ENCODE measurements at places on chromosomes 6 and 20. TPM values are rescaled to one million over a fixed set of nuclear protein-coding genes. Genes with fewer than 3 reads are reported as not detected.

LAMA5 gene
- total RNA-seq: 51.2 TPM

SMIM13 gene
- 5.3 TPM for total RNA-seq

DNA sequence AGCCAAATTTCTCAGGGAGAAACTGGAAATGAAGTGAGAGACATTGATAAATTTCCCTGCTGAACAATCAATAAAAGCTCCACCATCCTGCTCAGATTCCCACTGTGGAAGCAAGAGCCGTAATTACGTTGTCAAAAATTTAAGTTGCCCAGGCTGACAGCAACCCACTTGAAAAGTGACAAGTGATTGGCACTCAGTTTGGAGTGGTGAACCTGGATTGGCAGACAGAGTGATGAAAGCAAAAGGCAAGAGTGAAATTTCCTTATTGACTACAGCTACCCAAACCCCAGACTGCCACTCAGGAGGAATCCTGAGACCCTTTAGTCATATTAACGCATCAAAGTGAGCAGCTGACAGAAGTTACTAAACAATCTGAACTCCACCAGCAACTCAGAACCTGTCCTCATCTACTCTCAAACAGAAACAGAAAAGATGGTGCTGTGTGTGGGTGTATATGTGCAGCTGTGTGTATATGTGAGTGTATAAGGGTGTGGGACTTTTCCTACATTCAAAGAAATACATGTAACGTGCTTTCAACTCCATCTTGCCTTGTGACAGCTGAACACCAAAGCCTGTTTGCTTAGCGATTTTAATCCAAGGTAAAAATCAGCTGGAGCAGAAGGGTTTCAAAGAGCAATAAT lies 157.4 kb downstream of the PKHD1 start:
- H3K27ac ChIP-seq: no peak overlapping the region
- H3K4me3 ChIP-seq: no peak overlapping the region
- no peak for DNase-seq
- H3K4me1 ChIP-seq: no peaks in the 10 kb centered on the region
- no peaks in the 10 kb centered on the region for H3K36me3 ChIP-seq

GRCh38 chr6:146017672-146018071 lies 11.2 kb upstream of the GRM1 start:
- no peak overlapping the region for H3K4me3 ChIP-seq
- H3K36me3 ChIP-seq: no peaks in the 10 kb centered on the region
- H3K4me1 ChIP-seq: no peaks in the 10 kb centered on the region
- H3K27ac ChIP-seq: no peak overlapping the region

- no peaks in the 10 kb centered on the region for H3K27me3 ChIP-seq
- no peak overlapping the region for H3K4me3 ChIP-seq
- DNase-seq: no peak
- H3K36me3 ChIP-seq: no peaks in the 10 kb centered on the region
- no peaks in the 10 kb centered on the region for H3K4me1 ChIP-seq
Measured at GRCh38 chr20:10843146-10843711, 169.4 kb upstream of the JAG1 start.

GRCh38 chr6:117733341-117733740 lies 58.1 kb downstream of the NUS1 start:
- no peak overlapping the region for H3K27ac ChIP-seq
- no peaks in the 10 kb centered on the region for H3K27me3 ChIP-seq
- H3K4me1 ChIP-seq: no peaks in the 10 kb centered on the region
- no peaks in the 10 kb centered on the region for H3K36me3 ChIP-seq

DNA sequence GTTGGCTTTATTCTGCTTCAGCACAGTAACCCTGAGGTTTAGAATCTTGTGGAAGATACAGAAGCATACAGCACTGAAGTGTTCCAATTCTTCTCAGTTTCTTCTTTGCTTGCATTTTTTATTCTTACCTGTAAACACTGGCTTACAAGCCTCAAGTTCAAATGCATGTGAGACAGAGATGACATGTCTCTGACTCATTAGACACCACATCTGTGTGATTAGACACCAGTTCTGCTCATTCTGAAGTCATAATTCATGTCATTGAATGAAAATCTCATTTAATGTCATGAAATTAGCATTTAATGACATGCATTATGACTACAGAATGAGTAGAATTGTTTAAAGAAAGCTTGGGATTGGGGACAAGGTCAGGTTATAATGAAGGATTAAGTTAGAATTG lies 5.8 kb downstream of the GZF1 start:
- H3K36me3 ChIP-seq: no peaks in the 10 kb centered on the region
- DNase-seq: no peak
- H3K4me3 ChIP-seq: no peak overlapping the region
- no peak overlapping the region for H3K27ac ChIP-seq
- no peaks in the 10 kb centered on the region for H3K27me3 ChIP-seq

- H3K36me3 ChIP-seq: no peaks in the 10 kb centered on the region
- no peaks in the 10 kb centered on the region for H3K4me1 ChIP-seq
- H3K4me3 ChIP-seq: no peak overlapping the region
- DNase-seq: no peak
- no peaks in the 10 kb centered on the region for H3K27me3 ChIP-seq
- no peak overlapping the region for H3K27ac ChIP-seq
Measured at GRCh38 chr6:87482366-87482765, 9.6 kb downstream of the SLC35A1 start.

- no peaks in the 10 kb centered on the region for H3K36me3 ChIP-seq
- H3K4me1 ChIP-seq: no peaks in the 10 kb centered on the region
- H3K27me3 ChIP-seq: no peaks in the 10 kb centered on the region
Measured at GRCh38 chr6:51778666-51779065, 308.7 kb downstream of the PKHD1 start.

DNA sequence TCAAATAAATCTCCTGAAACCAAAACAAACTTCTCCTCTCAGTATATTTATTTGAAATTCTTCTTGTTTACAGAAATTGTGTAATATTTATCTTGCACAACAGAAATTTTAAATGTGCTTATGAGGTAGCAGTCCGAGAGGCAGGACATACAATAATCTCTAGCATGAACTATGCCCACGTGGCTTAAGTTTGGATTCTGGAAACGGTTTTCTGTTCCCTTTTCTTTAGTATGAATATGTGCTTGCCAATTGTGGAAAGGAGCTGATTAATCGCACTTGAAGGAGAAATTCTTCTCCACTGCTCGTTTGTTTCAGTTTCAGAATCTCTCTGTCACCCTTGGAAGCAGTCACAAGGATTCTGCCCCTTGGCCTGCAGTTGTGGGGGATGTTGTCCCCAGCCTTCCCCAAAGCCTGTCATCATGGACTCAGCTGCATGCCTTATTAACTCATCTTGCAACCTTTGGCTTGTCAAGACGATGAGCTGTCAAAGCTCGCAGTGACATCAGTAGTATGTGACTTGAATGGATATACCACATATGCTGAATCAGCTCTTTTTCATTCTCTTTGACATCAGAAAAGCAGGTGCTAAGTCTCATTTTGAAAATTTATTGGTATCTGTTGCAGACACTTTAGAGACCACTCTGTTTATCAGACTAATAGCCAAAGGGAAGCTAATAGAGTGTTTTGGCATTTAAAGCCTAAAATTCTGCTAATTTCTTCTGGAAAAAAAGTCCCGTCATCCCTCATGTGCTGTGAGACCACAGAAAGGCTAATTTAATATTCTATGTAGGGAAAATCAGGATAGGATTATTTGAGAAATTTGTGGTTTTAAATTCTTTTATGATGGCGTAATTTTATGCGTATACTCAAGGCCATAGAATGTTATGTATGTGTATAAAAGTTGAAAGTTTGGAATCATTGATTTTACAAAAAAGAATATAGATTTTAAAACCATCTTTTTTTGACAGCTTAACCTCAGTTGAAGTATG lies 186.8 kb downstream of the ARID1B start:
- H3K4me3 ChIP-seq: no peak overlapping the region
- no peak overlapping the region for H3K27ac ChIP-seq
- DNase-seq: no peak
- no peaks in the 10 kb centered on the region for H3K36me3 ChIP-seq
- no peaks in the 10 kb centered on the region for H3K27me3 ChIP-seq

DNA sequence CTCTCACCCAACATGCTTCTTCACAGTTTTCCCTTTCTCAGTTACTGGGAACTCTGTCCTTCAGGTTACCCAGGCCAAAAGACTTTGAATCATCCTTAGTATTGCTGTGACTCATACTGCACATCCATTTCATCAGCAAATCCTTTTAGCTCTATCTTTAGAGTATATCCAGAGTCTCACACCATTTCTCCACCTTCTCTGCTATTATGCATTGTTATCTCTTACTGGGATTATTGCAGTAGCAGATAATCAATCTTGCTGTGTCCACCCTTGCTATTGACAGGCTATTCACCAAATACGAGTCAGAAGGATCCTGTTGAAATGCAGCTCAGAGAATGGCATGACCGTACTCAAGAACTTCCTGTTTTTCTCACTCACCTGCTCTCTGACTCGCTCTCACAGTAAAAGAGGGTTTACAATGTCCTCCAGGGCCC lies 57.3 kb downstream of the BCKDHB start:
- no peaks in the 10 kb centered on the region for H3K36me3 ChIP-seq
- DNase-seq: no peak
- no peak overlapping the region for H3K4me3 ChIP-seq
- H3K27ac ChIP-seq: no peak overlapping the region

DNA sequence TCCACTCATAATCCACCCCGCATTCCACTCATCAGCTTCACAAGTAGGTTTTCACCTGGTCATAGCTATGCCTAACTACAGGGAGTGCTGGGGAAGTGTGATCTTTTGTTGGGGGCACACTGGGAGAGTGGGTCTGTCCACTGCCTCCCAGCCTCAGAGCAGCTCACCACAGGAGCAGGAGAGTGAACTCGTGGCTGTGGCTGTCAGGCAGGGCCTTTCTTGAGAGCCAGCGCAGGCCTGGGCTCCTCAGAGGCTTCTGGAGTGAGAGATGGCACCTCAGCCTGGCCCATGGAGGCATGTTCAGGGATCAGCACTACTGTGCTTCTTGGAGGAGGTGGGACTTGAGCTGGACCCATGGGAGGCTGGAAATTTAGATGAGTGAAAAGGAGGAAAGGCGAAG lies 4.0 kb upstream of the GNRH2 start:
- H3K4me3 ChIP-seq: no peak overlapping the region
- H3K36me3 ChIP-seq: no peaks in the 10 kb centered on the region
- H3K27me3 ChIP-seq: no peaks in the 10 kb centered on the region
- H3K4me1 ChIP-seq: peaks cover 13% of the 10 kb centered on the region

- H3K27ac ChIP-seq: no peak overlapping the region
- no peak for DNase-seq
- no peaks in the 10 kb centered on the region for H3K4me1 ChIP-seq
- no peaks in the 10 kb centered on the region for H3K27me3 ChIP-seq
- H3K36me3 ChIP-seq: no peaks in the 10 kb centered on the region
Measured at GRCh38 chr6:56314683-56315523, 67.5 kb upstream of the COL21A1 start.

- H3K4me3 ChIP-seq: no peak overlapping the region
- H3K27ac ChIP-seq: no peak overlapping the region
- no peaks in the 10 kb centered on the region for H3K27me3 ChIP-seq
- DNase-seq: no peak
Measured at GRCh38 chr6:16474772-16475493, 236.5 kb downstream of the GMPR start.

TAGAP gene
- 0.58 TPM for total RNA-seq

DNA sequence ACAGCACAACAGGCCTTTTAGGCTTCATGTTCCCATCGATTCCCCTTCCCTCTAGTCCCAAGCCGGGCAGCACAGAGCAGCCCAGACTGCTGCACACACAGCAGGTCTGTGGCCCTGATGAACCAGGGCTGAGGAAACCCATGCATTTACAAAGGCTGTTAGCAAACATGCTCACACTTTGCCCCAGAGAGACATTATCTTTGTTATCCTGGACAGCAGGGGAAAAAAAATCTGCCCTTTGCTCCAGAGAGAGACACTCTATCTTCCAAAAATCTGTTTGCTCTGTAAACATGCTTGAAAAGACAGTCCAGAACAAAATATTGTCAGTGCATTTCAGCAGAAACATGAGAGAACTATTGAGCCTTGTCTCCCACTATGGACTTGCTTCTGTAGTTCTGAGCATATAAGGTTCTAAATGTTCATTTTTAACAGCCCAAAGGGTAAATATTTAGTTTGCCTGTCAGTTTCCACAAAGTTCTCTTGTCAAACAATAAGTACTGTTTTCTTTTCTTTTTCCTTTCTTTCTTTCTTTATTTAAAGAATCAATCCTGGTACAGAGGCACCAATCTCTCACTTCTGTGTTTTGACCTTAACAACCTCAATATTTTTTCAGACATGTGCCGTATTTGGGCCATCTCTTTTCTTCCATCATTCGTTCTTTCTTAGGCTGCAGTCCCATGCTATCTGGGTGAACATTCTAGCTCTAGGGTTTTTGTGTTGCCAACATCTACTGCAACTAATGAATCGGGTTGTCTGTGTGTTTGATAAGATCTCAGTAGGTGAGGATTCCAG lies 468.0 kb downstream of the EPM2A start:
- H3K36me3 ChIP-seq: no peaks in the 10 kb centered on the region
- H3K4me3 ChIP-seq: no peak overlapping the region
- peaks cover 3% of the 10 kb centered on the region for H3K4me1 ChIP-seq
- DNase-seq: no peak
- H3K27ac ChIP-seq: no peak overlapping the region

DNA sequence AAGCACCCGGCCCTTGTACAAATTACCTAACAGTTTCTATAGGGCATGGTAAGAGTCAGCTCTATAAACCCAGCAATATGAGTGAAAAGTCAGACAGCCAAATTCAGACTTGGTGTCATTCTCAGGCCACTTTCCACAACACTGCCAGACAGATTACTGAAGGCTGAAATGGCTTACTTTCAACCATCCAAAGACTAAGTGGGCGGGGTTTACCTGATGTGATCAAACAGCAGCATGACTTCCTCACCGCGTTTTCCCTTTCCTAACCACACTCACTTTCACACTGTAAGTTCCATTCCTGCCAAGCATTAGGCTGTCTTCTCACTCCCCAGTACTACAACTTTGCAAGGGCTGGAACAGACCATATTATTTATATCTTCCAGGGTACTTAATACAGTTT lies 85.9 kb downstream of the SMLR1 start:
- no peaks in the 10 kb centered on the region for H3K27me3 ChIP-seq
- no peak for DNase-seq
- no peaks in the 10 kb centered on the region for H3K36me3 ChIP-seq
- no peak overlapping the region for H3K27ac ChIP-seq
- no peak overlapping the region for H3K4me3 ChIP-seq
- H3K4me1 ChIP-seq: no peaks in the 10 kb centered on the region

DNA sequence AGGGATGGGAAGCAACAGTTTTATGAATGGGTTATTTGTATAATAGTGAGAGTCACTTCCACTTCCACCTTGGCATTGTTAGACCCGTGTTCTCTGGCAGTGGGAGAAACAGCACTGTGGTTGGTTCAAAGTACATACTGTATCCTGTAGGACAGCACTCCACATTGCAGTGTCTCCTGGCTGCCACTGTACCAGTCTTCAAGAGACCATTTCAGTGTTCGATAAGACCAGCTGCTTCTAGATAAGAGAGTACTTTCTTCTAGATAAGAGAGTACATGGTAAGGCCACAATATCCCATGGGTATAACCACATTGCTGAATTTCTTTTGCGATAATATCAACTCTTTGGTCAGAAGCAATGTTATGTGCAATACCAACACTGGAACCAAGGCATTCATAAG lies 28.8 kb downstream of the FITM2 start:
- no peaks in the 10 kb centered on the region for H3K36me3 ChIP-seq
- H3K27ac ChIP-seq: no peak overlapping the region
- no peaks in the 10 kb centered on the region for H3K27me3 ChIP-seq
